ENCODE measurements at places on chromosomes 11 and 22.
A peak's percentile ranks its signal among the peaks of the same experiment; 100 is the strongest.

- no peak for DNase-seq
These were observed 19.5 kb downstream of the TSPAN32 start for GRCh38 chr11:2321311-2321683.

DNA sequence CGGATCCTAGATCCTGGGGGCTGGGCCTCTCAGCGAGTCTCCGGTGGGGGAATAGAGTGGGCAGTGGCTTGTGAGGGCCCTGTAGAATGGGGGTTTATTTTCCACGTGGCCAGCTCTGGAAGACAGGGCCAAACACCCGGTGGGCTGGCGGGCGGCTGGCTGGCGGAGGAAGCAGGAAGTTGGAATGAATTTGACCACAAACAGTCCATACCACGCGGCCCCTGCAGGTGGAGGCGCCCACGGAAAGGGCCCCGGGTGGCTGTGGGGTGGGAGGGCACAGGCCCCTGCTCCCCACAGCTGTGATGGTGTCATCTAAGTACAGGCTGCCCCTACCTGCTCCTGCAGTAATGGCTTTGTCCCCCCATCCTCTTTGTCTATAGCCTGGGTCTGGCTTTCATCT is 15.1 kb downstream of the MCAT start:
- no peak for DNase-seq

- peak; percentile 88 for DNase-seq
These were observed 20.2 kb downstream of the BLID start for GRCh38 chr11:122095681-122096262.

- no peak for DNase-seq
These were observed 67.9 kb upstream of the BLID start for GRCh38 chr11:122183933-122184332.

DNA sequence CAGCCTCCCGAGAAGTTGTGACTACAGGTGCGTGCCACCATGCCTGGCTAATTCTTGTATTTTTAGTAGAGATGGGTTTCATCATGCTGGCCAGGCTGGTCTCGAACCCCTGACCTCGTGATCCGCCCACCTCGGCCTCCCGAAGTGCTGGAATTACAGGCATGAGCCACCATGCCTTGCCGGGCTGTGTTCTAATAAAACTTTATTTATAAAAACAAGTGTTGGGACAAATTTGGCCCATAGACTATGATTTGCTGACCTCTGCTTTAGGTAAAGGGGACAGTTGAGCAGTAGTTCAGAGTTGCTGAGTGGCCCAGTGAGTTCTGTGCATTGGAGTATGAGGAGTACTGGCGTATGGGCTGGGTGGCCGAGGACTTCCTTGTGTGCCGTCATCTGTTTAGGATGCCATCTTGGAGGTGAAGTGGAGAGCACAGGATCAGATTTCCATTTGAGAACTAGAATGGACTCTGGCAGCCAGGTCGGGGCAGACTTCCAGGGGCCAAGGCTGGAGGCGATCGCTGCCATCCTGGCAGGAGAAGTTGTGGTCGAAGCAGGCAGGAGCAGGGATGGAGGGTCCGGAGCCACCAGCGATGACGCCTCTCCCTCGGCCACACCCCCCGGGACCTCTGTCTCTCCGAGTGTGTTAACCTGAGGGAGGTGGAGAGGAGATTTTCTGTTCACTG is 43.8 kb downstream of the FBLN1 start:
- DNase-seq: no peak

DNA sequence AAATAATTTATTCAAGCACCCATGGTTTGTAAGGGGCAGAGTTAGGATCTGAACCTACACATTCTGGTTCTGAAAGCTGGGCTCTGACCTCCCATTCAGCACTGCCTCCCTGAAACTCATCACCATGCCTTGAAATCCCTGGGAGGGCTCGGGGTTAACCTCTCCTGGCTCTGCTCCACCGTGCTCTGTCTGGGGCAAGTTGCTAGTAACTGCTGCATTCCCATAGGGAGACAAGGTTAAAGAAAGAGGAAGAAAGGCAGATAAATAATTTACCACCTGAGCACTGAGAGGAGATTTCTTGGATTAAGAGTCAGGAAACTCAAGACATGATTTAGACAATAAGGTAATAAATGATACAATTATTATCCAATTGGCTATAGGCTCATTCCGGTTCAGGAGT is 199.3 kb downstream of the KIF18A start:
- no peak for DNase-seq

GRCh38 chr11:107478922-107479321 is 21.3 kb upstream of the CWF19L2 start:
- no peak for DNase-seq

DNA sequence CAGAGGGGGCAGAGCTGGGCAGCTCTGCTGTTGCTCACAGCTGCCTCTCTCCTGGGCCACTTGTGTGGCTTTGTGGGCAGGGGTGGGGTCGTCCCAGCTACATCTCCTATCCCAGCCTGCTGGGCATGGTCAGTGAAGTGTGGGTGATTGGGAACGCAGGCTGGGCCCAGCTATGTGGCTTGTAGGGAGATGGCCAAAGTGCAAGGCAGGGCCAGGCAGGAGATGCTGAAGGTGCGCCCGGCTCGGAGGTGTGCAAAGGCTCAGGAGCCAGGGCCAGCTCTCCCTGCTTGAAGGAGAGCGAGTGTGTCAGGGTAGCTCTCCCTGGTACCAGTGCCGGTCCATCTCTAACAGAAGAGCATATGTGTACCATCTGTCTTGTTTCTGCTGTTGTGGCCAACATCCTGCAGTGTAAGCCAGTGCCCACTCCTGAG is 8.4 kb upstream of the RANBP1 start:
- no peak for DNase-seq

DNA sequence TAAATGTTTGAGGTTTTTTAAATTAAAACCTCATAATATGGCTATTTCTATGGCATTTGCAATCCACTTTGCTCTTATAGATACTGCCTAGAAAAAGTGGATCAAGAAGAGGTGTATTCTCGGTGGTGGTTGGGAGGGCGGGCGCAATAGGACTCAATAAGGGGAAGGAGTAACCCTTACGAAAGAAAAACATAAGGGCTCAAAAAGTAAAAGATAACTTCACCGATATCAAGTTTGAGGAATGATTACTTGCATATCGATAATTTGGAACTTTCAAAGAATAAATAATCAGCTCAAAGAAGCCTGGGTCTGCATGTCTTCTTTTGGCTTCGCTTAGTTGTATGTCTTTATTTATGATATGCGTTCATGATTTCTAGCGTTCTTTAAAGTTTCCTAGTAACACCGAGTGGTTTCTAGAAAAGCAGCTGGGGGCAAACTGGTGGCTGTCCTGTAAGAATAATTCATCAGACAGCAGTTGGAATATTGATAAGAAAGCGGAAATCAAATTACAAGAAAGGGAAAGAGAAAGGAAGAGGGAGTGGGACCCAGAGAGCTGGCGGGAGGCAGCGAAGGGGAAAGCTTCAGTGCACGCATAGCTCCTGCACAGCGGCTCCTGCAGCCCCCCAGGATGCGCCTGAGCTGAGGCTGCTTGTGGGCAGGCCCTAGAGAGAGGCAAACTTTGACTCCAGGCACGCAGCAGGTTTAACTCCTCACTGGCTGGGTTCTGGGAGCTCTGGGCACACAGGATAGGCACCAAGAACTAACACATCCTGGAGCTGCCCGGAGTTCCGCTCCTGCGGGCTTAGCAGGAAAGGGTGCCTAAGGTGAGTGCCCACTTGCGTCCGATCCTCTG is 9.1 kb upstream of the FLI1 start:
- no peak for DNase-seq

DNA sequence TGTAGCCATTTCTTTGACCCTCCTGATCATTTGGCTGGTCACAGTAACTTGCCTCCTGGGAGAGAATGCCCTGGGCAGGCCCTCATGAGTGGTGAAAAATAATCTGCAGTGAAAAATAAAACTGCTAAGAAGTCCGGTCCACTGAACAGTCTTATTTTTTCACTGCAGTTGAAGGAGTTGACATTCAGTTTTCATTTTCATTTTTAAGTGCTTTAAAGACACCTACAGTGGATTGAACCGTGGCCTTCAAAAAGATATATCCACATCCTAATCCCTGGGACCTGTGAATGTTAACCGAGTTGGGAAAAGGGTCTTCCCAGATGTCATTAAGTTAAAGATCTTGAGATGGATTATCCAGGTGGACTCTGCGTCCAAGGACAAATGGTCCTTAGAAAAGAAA is 153.6 kb upstream of the GRK3 start:
- no peak for DNase-seq

- DNase-seq: no peak
These were observed 81.8 kb downstream of the MTMR3 start for GRCh38 chr22:29964776-29965175.

GRCh38 chr22:38218661-38219622 is 17.1 kb downstream of the MAFF start:
- peak; percentile 74 for DNase-seq

- DNase-seq: no peak
These were observed at the start of gene GRAP2 for GRCh38 chr22:39900306-39901227. Gene GRAP2 (plus strand): TSS chr22:39901084. CDS start chr22:39947107, 46,023 bp downstream.

DNA sequence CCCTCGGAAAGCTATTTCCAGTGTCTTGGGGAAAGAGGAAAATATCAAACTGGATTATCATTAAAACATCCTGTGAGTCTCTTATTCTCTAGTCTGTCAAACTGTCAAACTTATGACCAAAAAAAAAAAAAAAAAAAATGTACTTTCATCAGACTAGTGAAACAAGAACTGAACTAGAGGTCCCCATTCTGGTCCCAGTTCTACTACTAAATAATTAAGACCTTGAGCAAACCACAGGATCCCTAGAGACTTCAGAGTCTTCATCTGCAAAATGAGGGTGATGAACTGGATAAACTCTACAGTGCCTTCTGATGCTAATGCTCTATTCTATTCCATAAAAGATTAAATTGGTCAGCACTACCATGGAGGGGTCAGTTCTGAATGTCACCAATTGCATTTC is 105.8 kb downstream of the SERGEF start:
- DNase-seq: no peak

GRCh38 chr22:38833061-38833460 is 10.8 kb downstream of the NPTXR start:
- DNase-seq: no peak

GRCh38 chr11:112697391-112698178 is 263.6 kb upstream of the NCAM1 start:
- peak; percentile 88 for DNase-seq

GRCh38 chr11:125176866-125177265 is 12.3 kb downstream of the PKNOX2 start:
- DNase-seq: no peak

DNA sequence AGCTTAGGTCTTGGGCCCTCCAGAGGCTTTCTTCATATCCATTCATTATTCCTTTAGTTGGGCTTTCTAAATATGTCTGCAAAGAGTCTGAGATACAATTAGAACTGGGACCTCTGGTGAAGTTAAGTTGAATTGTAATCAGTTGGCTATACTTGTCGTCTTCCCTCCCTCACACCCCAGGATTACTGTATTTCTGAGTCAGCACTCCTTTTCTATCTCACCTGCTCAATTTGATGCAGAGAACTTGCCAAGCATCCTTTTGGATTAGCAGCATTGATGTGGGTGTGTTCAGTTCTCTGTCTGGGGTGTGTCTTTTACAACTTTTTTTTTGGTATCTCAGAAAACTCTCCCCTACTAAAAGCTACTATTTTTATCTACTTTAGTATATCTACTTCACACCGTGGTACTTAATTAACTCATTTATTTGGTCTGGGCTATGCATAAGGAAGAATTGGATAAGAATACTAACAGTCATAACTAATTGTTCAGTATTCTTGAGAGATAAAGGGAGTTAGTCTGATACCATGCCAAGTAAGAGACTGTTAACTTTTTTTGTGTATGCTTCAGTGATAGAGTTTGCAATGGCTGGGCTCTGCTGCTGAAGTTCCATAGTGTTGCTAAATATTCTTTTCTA is 15.1 kb downstream of the CTNND1 start:
- DNase-seq: no peak

- no peak for DNase-seq
These were observed 3.2 kb downstream of the AMOTL1 start for GRCh38 chr11:94771390-94771789.

GRCh38 chr11:27039873-27040272 is 742 bp upstream of the BBOX1 start:
- no peak for DNase-seq

DNA sequence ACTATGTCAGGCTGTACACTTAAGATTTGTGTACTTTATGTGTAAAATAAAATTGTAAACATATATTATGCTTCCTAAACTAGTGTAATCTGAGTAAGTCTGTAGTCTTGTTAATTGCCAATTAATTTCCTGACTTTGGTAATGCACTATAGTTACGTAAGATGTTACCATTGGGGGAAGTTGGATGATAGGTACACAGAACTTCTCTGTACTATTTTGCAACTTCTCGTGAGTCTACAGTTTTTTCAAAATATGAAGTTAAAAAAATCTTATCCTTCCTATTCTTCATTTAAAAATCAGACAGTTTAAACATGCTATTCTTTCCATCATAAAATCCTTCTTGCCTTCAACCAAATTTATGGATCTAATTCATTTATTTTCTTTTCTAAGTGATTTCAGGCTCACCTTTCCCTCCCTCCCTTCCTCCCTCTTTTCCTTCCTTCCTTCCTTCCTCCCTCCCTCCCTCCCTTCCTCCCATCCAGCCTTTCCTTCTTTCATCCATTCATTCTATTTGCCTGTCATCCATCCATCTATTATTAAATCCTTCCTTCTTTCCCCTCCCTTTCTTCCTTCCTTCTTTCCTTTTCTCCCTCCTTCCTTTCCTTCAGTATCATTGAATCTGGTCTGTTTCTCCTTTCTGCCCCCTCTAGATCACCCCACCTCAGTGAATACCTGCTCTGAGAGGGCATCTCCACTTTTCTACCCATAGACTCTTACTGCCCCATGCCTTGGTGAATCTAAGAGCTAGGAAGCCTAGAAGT is 22.1 kb upstream of the ASCC2 start:
- no peak for DNase-seq

All from brain (organoid and tissue), 16 donors.